ENCODE measurements at places on chromosomes 4 and X.

DNA sequence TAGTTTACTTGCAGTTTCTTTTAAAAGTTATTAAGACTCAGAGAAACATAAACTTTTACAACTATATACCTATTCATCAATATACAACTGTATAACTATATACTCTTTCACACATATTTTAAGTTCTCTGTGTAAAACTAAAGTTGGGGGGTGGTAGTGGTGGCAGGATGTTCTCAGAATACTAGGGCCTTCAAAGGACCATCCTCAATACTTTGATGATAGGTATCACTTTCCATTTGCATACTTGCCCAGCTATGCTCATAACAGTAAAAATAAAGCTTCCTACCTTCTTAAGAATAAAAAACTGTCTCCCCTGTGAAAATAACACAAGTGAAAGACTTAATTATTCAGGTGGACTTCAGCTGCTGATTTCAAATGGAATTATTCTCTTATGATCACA lies 2.9 kb upstream of the GALNT7 start:
- no peak for DNase-seq

GRCh38 chr4:3070709-3071500 lies 3.4 kb downstream of the HTT-AS start:
- DNase-seq = no peak

DNA sequence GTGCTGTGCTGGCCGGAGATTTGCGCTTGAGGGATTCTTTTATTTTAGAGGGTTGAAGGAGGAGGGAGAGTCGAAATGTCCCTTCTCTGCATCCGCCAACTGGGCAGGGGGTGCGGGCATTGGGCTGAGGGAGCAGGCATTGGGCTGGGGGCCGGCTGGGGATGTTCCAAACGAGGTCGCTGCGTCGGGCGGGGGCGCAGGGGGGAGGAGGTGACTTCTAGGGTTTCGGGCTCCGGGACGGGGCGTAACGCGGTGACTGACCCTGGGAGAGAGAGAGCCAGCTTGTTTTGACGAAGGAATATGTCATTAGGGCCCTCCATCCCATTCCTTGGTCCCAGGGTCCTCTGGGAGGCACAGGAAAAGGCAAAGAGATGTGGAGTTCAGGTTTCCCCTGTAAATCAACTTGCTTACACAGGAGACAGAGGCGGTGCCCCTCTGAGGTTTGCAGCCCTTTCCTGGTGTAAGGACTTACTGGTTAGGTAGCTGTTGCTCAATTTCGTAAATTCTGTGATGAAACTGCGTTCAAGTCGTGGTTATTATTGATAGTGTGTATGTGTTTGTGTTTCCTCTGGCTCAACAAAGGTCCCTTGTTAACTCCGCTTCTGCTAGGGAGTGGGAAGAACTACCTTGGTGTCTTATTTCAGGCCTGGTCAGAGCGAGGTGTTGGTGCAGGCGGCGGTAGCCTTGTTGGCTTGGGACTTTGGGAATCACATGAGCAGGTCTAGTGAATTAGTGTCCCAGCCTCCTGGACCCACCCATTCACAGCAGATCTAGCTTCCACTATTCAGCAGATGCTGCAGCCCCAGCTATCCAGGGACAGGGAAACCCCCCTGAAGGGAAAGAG lies 716 bp downstream of the FHIP1A start:
- no peak for DNase-seq

DNA sequence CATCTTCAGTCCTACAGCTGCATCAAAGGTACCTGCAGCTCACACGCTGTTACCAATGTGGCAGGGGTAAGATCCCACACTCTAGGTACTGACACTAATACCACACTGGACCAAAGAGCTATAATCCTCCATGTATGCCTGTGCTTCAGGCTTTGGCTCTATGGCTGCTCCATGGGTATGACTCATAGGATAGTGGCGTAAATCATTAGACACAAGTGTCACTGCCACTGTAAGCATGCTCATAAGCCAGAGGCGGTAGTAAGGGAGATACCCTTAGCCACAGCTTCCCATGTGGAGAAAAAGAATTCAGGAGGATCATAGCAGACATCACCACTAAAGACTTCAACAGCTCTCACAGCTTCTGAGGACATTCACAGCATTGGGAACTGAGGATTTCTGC lies 287.5 kb downstream of the ACTRT1 start:
- DNase-seq = no peak

DNA sequence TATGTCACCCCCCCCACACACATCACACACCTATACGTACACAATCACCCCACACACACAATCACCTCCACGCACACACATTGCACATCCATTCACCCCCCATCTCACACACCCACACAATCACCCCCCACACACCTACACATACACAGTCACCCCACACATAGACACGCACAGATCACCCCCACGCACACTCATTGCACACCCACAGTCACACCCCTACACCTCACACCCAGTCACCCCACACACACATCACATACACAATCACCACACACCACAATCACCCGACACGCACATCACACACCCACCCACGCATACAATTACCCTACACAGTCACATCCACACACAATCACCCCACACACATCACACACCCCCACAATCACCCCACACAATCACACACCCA lies 15.9 kb upstream of the TADA2B start:
- DNase-seq = no peak

- peak; percentile 70 for DNase-seq
These were observed 58.5 kb downstream of the TSC22D3 start for GRCh38 chrX:107716816-107717700.

DNA sequence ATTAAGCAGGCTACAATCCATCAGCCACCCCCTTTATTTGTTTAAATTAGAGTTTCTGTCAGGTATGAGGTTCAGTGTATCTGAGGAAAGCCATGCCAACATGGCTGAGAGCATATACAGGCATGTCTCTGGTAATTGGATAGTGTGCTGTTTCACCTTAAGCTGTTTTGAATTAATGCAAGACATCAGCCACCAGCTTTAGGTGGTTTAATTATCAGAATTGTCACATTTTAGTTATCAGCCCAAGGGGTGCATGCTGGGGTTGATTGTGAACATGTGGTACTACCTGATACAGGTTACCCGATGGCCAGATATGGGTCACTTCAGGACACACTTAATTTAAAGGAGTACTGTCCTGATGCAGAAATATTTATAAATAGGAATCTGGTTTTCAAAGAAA lies 353.2 kb upstream of the TENM3 start:
- DNase-seq = no peak

- no peak for DNase-seq
These were observed 12.1 kb downstream of the FGFBP1 start for GRCh38 chr4:15926486-15926885.

DNA sequence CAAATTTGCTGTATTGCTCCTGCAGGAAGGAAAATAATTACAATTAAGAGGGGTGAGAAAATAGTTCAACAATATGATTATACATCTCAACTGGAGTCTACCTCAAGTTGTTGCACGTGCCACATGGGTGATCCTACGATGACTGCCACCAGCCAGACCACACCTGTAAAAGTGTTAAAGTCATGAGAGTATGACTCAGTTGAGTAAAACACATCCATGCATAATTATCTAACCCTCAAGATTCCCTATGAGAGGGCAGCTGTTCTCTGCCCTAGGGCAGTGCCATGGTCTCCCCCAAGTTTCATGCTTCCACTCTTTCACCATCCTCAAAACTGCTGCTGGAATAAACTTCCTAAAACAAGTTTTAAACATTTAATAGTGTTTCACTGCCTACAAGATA lies 44.1 kb downstream of the QRFPR start:
- no peak for DNase-seq

DNA sequence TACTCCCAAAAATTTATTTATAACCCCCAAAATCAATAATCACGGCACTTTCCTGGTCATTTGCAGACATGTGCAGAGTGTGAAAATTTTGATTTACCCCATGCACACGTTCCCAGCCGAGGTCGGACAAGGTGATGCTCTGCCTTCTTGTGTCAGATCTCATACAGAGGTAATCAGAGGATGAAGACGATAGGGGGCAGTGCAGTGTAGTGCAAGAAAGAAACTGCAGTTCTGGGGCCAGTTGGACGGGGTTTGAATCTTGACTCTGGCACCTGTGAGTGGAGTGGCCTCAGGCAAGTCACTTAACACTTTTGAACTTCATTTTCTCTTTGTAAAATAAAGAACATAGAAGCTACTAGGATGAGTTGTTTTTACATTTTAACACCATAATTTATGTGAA lies 88.4 kb downstream of the FRMPD3 start:
- DNase-seq = no peak

- DNase-seq = no peak
These were observed 243.4 kb downstream of the SCFD2 start for GRCh38 chr4:53122280-53123116.

DNA sequence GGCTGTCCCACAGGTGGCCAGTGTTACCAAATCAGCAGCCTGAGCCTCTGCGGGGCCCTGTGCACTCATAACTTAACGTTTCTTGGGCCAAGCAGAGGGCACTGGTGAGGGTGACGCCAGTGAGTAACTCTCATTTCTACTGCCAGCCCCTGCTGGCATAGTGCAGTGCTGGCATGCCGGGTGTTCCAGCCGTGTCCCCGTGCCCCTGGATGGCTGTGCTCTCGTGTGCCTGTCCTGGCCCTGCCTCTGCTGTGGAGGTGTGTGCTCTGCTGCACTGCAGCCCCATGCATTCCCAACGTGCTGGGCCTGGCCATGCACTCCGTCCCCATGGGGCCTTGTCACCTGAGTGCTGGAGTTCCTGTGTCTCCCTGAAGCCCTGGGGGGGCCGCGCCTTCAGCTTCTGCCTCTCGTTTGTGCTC lies 14.7 kb downstream of the TBC1D14 start:
- no peak for DNase-seq

DNA sequence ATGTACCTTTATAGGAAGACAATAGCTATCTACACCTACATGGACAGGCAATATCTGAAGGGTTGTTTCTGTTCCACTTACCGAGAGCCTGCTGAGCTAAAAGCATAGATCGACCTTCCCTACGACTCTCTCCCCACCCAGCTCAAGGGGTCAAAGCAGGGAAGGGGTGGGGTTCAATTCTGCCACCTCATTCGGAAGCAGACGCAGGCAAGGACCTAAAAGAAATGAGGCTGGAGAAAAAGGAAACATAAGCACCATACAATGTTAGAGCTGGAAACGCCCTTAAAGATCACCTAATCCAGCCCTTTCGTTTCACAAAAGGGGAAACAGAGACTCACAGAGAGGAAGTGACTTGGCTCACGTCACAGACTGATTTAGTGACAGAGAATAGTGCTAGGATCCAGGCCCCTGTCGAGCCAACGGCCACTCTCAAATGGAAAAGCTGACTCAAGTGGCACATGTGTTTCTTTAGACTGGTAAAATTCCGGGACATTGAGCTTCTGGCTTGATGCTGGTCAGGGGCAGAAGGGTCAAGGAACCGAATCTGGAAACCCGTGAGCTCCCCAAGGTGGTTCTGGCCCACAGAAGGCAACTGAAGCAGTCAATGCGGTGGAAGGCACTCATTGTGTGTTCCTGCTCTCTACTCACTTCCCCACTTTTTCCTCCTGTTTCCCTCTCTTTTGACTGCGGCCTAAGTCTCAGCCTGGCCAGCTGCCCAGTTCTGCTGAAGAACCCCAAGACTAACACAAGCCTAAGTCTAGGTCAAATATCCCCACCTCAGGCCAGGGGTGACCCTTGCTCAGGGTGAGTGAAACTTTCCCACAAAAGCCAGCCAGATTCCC lies 7.5 kb downstream of the SEPTIN6 start:
- DNase-seq = no peak

GRCh38 chr4:140499391-140499790 lies 1.3 kb upstream of the MGAT4D start:
- no peak for DNase-seq

DNA sequence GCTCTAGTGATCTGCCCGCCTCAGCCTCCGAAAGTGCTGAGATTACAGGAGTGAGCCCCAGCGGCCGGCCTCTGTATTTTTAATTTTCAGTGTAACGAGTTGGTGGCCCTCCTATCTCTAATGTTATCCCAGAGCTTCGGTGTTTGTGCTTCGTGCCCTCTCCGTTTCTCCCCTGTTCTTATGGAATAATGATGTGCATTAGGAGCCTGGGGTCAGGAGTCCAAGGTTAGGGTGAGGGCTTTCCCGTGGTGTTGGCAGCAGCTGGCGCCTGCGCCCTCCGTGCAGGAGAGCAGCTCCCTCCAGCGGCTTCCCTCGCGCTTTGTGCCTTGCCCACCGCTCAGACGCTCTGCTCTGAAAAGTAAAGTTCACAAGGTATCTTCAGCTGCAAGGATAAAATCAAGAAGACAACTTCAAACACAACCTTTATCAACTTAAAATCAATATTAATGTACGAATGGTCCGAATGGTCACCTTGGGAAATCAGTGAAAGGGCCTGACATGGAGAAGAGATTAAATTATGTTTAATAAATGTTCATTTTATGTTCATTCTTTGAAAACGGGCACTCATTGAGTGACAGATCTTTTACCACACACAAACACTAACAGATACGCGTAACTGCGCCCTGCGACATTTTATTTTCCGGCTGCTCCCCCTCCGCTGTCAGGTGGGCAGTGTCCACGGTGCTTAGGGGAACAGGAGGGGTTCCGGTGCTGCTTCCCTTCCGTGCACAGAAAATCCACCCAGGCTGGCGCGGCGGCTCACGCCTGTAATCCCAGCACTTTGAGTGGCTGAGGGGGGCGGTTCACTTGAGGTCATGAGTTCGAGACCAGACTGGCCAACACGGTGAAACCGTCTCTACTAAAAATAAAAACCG lies 62.4 kb downstream of the TRAPPC11 start:
- DNase-seq = peak; percentile 10

GRCh38 chrX:65451663-65452062 lies 82.9 kb downstream of the LAS1L start:
- DNase-seq = no peak

DNA sequence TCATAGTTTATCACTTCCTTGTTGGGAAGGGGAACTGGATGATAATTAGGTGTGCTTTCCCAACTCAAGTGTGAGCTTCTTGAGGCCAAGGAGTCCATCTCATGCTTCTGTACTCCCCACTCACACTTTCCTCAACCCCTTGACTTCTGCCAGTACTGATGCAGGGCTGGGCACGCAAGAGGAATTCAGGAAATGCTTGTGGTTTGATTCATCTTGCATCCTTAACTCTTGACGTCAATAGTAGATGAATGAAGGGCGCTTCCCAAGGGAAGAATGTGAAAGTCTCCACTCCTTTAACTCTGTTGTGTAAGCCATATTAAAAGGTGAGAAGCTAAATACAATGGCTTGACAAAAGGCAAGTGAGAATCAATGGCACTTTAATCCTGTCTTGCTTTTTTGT lies 101.8 kb downstream of the AGTR2 start:
- no peak for DNase-seq

DNA sequence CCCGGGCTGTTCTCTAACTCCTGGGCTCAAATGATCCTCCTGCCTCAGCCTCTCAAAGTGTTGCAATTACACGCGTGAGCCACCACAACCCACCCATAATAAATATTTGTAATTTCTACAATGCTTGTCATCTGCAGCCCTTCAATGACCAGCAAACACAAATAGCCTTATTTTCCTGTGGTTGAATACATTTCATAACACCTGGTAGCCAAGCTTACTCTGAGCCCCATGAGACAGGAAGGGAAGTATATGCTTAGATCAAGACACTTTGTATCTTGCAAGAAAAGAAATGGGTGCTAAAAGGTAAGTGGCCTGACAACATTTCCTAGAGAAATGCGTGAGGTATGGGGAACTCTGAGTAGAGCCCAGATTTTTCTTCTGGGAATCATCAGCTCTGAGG lies 56.9 kb upstream of the PDGFRA start:
- no peak for DNase-seq
